ENCODE measurements at places on chromosomes 3 and 15. TPM values are rescaled to one million over a fixed set of nuclear protein-coding genes. Genes with fewer than 3 reads are reported as not detected.

GRCh38 chr3:186896875-186897274, 33.5 kb upstream of the ST6GAL1 start:
- peaks cover 4% of the 10 kb centered on the region for H3K4me1 ChIP-seq
- DNase-seq, result no peak
- no peak overlapping the region for H3K27ac ChIP-seq
- H3K36me3 ChIP-seq, result no peaks in the 10 kb centered on the region
- no peak overlapping the region for H3K4me3 ChIP-seq

Gene GPR149
- 0.44 TPM for total RNA-seq

GRCh38 chr3:187616307-187616972, 53.8 kb downstream of the SST start:
- peak; percentile 63 for DNase-seq
- H3K36me3 ChIP-seq, result no peaks in the 10 kb centered on the region
- H3K27ac ChIP-seq, result no peak overlapping the region

- H3K27me3 ChIP-seq, result no peaks in the 10 kb centered on the region
- H3K4me3 ChIP-seq, result no peak overlapping the region
- H3K27ac ChIP-seq, result no peak overlapping the region
Measured at GRCh38 chr3:184040010-184040409, 8.5 kb downstream of the HTR3D start.

DNA sequence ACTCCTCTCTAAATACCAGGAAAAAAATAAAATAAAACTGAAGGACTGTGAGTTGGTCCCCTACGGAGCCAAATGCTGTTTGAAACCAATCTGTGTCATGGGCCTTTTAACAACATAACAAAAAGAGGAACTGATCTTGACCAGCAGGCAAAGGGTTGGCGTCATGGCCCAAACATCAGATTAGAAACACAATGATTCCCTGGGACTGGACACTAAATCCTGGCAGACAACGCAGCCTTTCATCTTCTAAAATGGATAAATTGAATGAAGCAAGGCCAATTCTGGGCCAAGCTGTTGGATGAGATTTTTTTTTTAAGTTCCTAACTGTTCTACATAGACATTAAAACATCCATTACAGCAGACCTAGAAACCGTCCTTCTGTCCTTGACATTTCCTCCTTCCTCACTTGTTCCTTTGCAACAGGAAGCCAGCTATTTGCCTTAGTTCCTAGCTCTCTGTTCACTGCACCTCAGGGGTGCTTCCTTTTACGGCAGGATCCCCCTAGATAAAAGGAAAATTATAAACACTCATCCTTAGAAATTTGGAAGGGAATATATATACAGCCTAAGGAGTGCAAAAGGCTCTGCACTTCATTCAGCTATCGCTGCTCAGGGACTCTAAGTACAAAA, 21.6 kb upstream of the TAFA4 start:
- no peak for DNase-seq
- no peak overlapping the region for H3K4me3 ChIP-seq
- H3K27me3 ChIP-seq, result peaks cover 8% of the 10 kb centered on the region

GRCh38 chr15:86231864-86232721, 152.4 kb downstream of the AGBL1 start:
- peak; percentile 73 for DNase-seq
- H3K27ac ChIP-seq, result no peak overlapping the region
- no peak overlapping the region for H3K4me3 ChIP-seq
- H3K27me3 ChIP-seq, result peaks cover 27% of the 10 kb centered on the region

Gene TPRG1
- 0.43 TPM for total RNA-seq

Gene SLC24A5
- not detected for total RNA-seq

DNA sequence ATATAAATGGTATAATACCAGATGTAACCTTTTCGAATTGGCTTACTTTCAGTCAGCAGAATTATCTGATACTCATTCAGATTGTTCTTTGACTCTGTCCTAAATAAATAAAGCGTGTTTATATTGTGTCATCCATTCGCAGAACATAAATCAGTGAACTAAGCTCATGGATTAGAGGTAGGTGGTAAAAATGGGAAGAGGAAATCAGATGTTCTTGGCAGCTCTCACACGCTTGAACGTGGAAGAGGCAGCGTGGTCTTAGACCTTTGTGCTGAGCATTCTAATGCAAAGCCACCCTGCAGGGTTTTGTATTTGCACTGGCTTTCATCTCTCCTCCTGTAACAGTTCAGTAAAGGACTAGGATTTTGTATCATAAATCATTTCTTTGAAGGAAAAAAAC, 441.4 kb downstream of the GABRG3 start:
- H3K36me3 ChIP-seq, result no peaks in the 10 kb centered on the region
- no peaks in the 10 kb centered on the region for H3K27me3 ChIP-seq
- peak; percentile 10 for DNase-seq
- no peaks in the 10 kb centered on the region for H3K4me1 ChIP-seq
- H3K27ac ChIP-seq, result no peak overlapping the region

DNA sequence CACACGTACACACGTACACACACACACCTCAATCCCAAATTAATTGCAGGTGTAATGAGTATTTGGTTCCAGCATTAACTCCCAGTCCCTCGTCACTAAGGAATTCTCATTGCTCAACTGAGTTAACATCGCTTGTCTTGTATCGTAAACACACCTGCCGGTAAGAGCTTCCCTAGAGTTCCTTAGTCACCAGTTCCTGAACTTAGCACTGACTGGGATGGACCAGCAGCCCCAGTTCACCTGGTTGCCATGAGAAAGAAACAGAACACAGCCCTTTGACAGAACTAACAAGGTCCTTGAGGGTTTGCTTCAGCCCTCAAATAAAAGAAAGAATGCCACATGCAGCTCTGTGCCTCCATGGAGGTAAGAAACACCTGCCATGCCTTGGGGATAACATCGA, 66.3 kb upstream of the SLCO3A1 start:
- H3K36me3 ChIP-seq, result no peaks in the 10 kb centered on the region
- no peak for DNase-seq
- H3K4me1 ChIP-seq, result no peaks in the 10 kb centered on the region
- H3K27me3 ChIP-seq, result peaks cover 14% of the 10 kb centered on the region
- no peak overlapping the region for H3K27ac ChIP-seq
- H3K4me3 ChIP-seq, result no peak overlapping the region

Gene PRKAR2A
- total RNA-seq, result 33.9 TPM

GRCh38 chr15:92028389-92028724, 174.8 kb downstream of the SLCO3A1 start:
- H3K27ac ChIP-seq, result peak overlapping the region; percentile 17
- H3K27me3 ChIP-seq, result peaks cover 4% of the 10 kb centered on the region
- no peak overlapping the region for H3K4me3 ChIP-seq
- DNase-seq, result no peak
- peaks cover 4% of the 10 kb centered on the region for H3K4me1 ChIP-seq

GRCh38 chr15:38085931-38086568, 151.6 kb downstream of the TMCO5A start:
- H3K4me1 ChIP-seq, result no peaks in the 10 kb centered on the region
- DNase-seq, result no peak
- H3K27ac ChIP-seq, result no peak overlapping the region
- no peak overlapping the region for H3K4me3 ChIP-seq
- H3K36me3 ChIP-seq, result no peaks in the 10 kb centered on the region
- H3K27me3 ChIP-seq, result no peaks in the 10 kb centered on the region

Gene HESX1
- 1.3 TPM for total RNA-seq

DNA sequence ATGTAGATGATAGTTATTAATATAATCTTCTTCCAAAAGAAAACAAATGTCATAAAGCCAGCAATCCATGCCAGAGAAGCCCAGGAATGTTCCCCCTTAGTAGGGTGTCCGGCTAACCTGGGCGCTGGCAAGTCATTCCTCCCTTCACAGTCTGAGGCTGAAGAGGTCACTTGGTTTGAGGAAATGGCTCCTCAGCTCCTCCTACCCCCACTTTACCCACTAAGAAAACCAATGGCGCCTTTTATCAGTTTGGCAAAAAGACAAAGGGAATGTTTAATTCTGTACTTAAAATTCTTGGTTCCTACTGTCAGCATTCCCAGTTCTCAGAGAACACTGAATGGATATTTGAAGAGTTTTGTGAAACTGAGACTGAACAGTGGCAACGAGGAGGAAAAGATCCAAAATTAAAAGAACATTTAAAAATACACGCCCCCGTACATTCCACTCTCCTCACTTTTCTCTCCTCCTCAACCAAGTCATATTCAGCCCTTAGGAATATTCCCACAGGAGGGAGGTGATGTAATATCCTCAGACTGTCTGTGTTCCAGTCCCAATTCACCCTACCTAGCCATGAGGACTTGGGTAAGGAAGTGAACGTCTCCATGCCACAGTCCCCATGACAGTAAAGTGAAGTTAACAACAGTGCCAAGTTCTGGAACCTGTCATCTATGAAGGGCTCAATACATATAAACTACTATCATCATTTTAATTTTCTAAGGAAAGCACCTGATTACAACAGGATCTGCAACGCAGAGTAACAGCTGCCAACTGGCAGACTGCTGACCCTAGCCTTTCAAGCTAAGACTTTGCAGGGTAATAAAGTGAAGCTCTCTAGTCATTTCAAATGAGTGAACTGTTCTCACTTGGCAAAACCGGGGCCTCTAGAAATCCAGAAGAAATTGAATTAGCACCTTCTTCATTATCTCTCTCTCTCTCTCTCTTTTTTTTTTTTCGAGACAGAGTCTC, 234.5 kb upstream of the ICE2 start:
- DNase-seq, result no peak
- peaks cover 6% of the 10 kb centered on the region for H3K4me1 ChIP-seq
- H3K27ac ChIP-seq, result no peak overlapping the region
- H3K4me3 ChIP-seq, result no peak overlapping the region

DNA sequence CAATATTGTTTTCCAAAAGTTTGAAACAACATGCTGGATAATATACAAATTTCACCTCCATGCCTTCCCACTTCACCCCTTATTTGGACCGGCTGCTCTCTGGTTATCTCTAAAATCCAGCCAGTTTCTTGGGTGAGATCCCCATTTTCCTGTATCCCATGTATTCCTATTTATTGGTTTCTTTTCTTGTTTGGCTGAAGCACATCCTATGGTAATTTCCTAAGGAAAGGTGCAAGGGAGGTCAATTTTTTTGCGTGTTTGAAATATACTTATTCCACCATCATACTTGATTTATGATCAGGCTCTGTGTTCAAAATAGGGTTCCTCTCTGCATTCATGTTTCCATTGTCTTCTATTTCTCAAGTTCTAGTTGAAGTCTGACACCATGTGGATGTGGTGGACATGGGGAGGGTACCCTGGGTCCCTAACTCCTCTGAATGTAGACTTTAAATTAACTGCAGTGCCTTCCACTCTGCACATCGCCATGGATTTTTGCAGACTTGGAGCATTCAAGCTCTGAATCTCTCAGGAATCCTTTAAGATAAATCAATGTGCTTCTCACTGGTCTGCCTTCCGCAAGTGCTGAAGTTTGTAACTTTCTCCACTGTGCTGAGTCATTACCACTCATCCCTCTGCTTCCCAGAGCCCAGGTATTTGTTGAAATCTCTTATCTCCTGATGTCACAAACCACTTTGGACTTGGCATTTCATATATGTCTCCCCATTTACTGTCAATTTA, 52.1 kb upstream of the TLE3 start:
- peak; percentile 51 for DNase-seq
- no peaks in the 10 kb centered on the region for H3K36me3 ChIP-seq
- no peak overlapping the region for H3K4me3 ChIP-seq
- H3K27ac ChIP-seq, result no peak overlapping the region

DNA sequence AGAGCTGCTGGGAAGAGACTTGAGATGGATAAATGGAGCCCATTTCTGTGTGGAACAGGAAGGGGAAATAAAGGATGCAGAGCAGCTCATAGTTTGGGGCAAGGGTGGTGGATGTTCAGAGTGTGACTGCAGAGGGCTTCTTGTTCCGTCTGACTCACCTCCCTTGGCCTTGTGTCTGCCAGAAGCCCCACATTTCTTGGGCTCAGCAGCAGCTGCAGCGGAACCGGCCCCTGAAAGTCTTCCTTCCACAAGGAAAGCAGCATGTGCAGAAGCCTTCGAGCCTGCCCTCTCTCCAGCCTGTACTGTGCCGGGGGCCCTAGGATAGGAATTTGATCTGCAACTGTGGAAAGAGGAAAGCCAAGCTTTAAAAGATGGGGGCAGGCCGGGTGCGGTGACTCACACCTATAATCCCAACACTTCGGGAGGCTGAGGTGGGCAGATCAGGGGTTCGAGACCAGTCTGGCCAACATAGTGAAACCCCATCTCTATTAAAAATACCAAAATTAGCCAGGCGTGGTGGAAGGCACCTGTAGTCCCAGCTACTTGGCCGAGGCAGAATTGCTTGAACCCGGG, 11.5 kb downstream of the CDAN1 start:
- no peak overlapping the region for H3K27ac ChIP-seq
- DNase-seq, result no peak
- H3K27me3 ChIP-seq, result no peaks in the 10 kb centered on the region
- H3K4me3 ChIP-seq, result no peak overlapping the region

Gene DPPA2
- not detected for total RNA-seq

Gene CELSR3
- total RNA-seq, result 1.8 TPM

DNA sequence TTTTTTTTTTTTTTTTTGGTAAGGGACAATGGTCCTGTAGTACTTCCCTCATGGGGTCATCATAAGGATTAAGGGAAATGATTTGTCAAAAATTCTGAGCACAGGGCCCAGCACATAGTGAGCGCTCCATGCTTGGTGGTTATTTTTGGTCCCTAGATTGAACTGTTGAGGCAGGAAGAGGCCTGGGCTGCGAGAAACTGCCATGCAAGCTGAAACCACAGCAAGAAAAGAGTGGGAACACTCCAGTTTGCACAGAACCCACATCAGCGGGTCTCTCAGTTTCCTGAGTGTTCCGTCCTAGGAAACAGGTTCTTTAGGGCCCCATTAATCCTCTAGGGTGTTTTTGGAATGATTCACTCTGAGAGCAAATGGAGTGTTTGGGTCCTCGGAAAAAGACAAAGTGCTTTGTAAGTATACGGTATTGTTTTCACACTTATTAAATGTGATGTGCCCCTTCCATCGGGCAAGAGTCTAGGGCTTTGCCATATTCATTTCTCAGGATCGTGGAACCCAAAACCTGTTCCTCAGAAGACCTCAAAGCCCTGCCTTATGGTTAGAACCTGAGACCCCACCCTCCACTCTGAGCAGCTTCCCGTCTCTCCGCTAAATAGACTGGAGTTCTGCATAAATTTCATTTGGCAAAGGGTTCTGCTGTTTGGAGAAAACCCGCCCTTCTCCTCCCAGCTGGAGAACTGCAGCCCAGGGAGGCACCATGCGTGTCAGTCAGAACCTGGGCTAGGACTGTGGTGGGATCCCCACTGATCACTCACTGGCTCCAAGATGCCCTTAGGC, 60.4 kb downstream of the SPSB4 start:
- no peak for DNase-seq
- no peaks in the 10 kb centered on the region for H3K36me3 ChIP-seq
- H3K27me3 ChIP-seq, result no peaks in the 10 kb centered on the region
- H3K27ac ChIP-seq, result no peak overlapping the region
- no peak overlapping the region for H3K4me3 ChIP-seq
- H3K4me1 ChIP-seq, result no peaks in the 10 kb centered on the region

DNA sequence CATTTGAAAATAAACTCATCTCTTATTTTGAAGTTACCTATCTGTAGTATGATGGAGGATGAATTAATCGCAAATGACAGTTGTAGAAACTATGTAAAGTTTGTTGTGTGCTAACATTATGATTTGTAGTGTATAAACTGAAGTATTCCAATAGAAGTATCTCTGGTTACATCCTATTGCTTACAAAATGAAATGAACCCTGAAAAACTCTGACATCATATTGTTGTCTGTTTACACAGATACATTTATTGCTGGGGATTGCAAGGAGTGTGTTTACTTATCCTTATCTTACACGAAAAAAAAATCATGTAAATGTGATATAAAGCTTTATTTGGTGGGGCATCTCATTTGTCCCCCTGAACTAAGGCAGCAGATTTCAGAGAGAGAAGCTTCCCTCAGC, 2.6 kb upstream of the ABHD10 start:
- H3K36me3 ChIP-seq, result no peaks in the 10 kb centered on the region
- no peak overlapping the region for H3K4me3 ChIP-seq
- H3K27ac ChIP-seq, result no peak overlapping the region
- no peak for DNase-seq

- DNase-seq, result no peak
- no peak overlapping the region for H3K27ac ChIP-seq
- H3K4me1 ChIP-seq, result no peaks in the 10 kb centered on the region
- H3K4me3 ChIP-seq, result no peak overlapping the region
Measured at GRCh38 chr3:126553284-126554084, 5.2 kb downstream of the C3orf22 start.
